ENCODE measurements at places on chromosomes 16 and 17.

- no peak for DNase-seq
Measured at GRCh38 chr17:80779961-80780380, 211.7 kb upstream of the CHMP6 start.

- no peak for DNase-seq
Measured at GRCh38 chr16:56984639-56985038, 4.7 kb upstream of the NLRC5 start.

DNA sequence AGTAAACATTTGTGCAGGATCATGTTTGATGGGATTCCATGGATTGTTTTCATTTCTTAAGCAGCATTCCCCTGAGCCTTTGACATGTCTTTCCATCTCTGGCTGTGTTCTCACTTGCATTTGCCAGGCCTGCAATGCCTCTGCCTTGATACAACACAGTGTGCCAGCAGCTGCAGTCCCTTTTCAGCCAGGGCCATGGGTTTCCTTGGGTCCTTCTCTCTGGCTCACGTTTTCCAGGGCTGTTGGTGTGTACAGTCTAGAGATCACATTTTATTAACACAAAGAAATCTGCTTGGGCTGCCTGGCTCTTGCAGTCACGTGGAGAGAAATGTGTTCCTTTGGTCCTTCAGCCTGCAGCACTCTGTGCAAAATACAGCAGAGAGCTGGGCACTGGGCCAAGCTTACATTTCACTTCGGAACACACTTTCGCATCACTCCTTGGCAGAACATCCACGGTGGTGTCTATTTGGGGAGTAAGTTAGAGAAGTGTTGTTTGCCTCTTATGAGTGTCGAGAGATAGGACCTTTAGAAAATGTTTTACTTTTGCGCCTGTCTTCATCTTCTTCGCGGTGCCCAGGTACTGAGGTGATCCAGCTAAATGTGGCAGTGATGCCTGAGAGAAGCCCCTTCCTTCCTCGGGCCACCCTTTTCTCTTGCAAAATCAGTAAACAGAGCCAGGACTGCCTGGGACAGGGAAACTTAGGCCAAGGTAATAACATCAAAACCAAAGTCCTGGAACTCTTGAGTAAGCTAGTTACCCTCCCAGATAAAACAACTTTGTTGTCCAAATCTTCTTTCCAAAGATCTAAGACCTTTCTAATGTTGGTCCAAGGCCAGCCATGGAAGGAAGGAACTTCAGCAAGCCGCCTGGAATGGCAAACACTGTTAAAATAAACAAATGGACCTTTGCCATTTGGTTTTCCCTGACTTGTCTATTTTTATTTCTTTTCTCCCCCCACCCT is 20.9 kb downstream of the HLF start:
- DNase-seq = no peak

GRCh38 chr16:85554889-85555718 is 58.0 kb upstream of the GSE1 start:
- peak; percentile 68 for DNase-seq

- DNase-seq = no peak
Measured at GRCh38 chr16:85635545-85636140, 22.5 kb downstream of the GSE1 start.

DNA sequence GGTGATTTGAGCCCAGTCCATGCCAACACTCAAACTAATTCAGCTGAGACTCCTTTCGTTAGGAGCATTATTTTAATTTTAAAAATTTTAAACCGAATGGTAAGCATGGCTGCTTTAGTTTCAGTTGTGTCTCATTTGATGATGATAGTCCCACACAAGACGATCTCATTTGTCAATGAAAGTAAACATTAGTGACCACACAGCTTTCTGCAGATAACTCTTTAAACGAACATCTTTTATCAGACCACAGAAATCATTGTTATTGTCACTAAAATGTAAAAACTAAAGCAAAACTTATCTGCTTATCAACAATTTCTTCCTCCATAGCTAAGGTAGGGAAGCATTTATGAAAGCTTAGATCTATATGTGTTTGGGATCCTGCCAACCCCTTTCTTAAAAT is 382.2 kb downstream of the ZFHX3 start:
- DNase-seq = no peak

- no peak for DNase-seq
Measured at GRCh38 chr17:45291171-45291805, 25.5 kb downstream of the MAP3K14 start.

- no peak for DNase-seq
Measured at GRCh38 chr17:75816693-75817092, 27.5 kb downstream of the UNC13D start.

DNA sequence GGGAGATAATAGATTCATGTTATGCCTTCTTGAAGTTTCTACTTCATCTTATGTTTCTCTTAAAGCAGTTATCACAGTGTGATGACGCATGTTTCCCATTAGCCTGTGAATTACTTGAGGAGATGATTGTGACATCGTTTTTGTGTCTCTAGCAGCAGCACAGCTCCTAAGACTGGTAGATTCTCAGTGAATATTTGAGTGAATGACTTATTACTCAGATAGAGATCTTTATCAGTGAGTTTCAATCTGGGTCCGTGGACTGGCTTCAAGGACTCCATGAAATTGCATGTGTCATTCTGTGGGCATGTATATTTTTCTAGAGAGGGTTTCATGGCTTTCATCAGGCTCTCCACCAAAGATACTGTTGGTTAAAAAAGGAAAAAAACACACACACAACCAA is 29.9 kb downstream of the YPEL2 start:
- no peak for DNase-seq

GRCh38 chr16:11585460-11586377 is 1.0 kb downstream of the LITAF start:
- DNase-seq = no peak

GRCh38 chr16:72884037-72884436 is 163.9 kb downstream of the ZFHX3 start:
- no peak for DNase-seq

DNA sequence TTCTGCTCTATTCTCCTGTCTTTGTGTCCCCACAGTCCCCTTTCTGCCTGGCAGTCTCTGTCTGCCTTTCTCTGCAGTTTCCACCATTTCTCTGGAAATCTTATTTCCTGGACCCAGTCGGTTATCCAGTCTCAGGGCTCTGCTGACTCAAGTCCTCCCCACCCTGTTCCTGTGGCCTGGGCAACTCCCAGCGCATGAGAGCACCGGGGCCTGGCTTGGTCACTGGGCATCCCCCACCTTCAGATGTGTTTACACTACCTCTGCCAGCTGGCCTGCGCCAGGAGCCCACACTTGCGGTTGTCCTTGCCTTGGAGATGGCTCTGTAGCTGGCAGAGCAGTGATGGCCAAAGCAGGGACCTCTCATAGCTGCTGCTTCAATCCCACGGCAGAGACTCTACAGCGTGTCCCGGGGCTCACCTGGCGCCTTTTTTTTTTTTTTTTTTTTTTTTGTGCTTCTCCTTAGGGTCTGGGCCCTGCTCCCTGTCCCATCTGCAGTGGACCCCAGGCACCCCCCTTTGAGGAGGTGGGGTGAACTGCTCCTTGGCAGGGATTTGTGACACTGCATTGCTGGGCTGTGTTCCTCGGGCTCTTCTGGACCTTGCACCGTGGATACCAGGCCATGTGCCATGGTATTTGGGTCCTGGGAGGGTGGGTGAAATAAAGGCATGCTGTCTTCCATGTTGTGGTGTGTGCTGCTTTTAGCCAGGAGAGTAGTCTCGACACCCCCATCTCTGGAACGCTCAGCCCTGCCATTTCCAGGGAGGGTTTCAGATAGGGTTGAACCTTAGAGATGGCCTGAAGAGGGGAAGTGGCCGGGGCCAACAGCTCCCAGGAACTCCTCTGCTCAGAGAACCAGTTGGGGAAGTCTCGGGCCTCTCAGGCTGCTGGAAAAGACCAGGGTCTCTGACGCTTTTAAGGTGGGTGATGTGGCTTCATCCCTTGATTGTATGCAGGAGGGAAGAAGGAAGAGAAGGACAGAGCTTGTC is 17.5 kb downstream of the GUCY2D start:
- no peak for DNase-seq

GRCh38 chr17:13490906-13491482 is 110.7 kb downstream of the HS3ST3A1 start:
- no peak for DNase-seq

DNA sequence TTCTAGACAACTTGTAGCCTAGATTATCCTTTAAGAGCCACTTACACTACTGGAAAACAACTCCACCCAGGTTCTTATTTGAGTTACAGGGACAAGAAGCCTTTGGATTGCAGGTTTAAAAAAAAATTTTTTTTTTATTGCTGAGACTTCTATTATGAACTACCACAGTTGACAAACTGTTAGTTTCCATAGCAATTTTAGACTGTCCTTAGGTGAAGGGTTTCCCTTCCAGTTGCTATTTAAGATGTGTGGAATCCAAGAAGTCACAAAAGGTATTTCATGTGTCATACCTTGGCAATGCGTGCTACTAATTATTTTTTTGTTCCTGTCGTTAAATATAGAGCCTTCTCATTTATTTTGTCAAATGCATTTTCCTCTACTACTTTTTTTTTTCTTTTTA is 253.2 kb downstream of the PRKCA start:
- DNase-seq = no peak

- peak; percentile 53 for DNase-seq
Measured at GRCh38 chr17:59361916-59362810, 30.7 kb downstream of the YPEL2 start.

- no peak for DNase-seq
Measured at GRCh38 chr16:88839745-88840599, 16.8 kb downstream of the GALNS start.

DNA sequence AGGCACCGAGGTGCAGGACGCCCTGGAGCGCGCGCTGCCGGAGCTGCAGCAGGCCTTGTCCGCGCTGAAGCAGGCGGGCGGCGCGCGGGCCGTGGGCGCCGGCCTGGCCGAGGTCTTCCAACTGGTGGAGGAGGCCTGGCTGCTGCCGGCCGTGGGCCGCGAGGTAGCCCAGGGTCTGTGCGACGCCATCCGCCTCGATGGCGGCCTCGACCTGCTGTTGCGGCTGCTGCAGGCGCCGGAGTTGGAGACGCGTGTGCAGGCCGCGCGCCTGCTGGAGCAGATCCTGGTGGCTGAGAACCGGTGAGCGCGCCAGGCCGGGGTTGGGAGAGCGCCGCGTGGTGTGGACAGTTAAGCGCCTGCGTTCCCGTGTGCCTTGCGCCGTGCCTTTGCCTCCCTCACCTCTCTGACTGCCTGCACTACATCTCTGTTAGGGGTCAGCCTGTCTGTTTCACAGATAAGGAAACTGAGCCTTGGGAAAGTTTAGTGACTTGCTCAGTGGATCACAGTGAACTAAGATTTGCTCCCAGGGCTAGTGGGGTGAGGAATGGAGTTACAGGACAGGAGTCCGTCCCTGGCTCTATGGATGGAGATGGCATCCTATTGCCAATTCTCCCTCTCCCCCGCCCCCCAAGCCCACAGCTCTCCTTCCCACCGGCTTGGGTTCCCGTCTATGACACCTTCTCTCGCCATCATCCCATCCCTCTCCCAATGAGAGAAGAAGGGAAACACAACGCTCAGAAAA is 880 bp downstream of the SARM1 start:
- DNase-seq = no peak

- no peak for DNase-seq
Measured at GRCh38 chr17:10316801-10317542, 55.8 kb downstream of the MYH13 start.

GRCh38 chr16:1678500-1679098 is 520 bp downstream of the JPT2 start:
- peak; percentile 44 for DNase-seq

DNA sequence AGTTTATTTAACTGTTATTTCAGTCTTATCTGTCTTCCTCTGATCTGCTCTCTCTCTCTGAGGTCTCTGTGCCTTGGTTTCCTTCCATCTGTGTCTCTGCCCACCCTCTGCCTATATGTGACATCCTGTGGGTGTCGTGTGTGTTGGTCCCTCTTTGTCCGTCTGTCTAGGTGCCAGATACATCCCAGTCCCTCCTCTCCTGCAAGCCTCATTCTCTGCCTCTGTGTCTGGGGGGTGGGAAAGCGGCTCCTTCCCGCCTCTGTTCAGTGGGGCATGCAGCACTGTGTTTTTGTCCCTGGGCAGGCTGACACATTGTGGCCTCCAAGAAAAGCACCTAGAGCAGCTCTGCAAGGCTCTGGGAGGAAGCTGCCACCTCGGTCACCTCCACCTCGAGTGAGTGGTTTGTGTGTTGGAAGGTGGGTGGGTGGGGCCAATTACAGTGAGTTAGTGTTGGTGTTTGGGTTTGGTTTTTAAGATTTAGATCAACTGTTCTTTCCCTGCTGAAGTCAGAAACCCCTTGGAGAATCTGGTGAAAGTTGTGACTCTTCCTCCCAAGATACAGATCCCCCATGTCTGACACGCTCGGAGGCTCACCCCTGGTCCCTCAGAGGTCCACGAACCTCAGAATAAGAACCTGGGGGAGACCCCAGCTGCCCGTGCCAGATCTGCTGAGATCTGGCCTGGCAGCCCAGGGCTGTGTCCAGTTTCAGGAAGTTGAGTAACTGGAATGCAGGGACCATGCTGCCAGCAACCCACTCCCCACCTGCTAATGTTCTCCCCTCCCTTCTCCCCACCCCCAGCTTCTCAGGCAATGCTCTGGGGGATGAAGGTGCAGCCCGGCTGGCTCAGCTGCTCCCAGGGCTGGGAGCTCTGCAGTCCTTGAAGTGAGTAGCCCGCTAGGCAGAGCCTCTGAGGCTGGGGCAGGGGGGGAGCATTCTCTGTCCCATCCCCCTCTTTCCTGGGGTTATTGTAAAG is 50.9 kb upstream of the CPNE2 start:
- DNase-seq = peak; percentile 82

DNA sequence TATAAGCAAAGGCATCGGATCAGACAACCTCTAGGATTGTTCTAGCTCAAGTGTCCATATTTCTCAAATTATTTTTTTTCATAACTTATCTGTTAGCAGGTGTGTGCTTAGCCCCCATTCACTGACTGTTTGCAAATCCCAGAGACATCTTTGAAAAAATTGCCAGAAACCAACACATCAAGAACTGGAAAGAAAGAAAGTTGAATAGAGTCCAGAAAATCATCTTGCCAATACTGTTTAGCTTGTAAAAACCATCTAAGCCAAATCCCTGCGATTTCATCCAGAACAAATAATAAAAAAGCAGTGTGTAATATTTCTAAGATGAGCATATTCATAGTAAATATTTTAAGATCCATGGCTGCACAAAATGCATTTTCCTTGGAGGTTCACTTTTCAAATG is 64.5 kb downstream of the WSCD1 start:
- DNase-seq = no peak

DNA sequence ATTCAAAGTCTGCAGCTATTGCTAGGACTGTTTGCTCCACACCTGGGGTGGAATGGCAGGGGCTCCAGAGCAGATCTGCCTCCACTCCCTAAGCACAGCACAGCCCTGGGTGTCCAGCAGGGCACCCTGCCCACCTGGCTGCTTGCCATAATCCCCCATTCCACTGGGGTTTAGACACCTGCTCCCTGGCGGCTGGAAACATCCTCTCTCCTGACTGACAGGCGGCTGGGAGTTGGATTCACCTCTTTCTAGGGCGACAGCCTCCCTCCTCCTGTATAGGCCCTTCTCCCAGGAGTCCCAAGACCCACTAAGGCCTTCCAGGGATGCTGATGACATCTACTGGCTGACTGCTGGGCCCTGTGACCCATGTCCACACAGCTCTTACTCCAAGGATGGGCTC is 18.0 kb downstream of the HDAC5 start:
- DNase-seq = no peak

GRCh38 chr16:23371368-23371767 is 69.3 kb downstream of the SCNN1B start:
- no peak for DNase-seq

- no peak for DNase-seq
Measured at GRCh38 chr17:205817-206216, 24.4 kb upstream of the DOC2B start.

Measured in CD8-positive, alpha-beta T cell (primary cell).